Central memory CD8-positive, alpha-beta T cell (primary cell): ENCODE measurements at places on chromosomes 7 and 10.
A peak's percentile ranks its signal among the peaks of the same experiment; 100 is the strongest.

DNA sequence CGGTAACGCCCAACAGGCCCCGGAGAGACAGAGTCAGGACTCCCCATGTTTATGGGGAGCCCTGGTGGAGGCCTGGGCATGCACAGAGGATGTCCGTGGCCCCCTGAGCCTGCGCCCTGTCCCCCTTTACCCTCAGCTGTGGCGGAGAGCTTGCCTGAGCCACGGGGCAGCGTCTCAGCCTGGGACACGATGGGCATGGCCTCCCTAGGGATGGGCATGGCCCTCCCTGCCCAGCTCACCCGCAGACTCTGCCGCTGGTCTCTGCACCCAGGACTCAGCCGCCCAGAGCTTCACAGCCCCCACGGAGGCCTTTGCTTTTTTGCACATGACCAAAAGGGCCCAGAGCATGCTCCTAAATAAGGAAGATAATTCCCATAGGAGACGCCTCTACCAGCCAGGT lies 394.2 kb downstream of the PTPRN2 start:
- no peaks in the 10 kb centered on the region for H3K4me1 ChIP-seq
- no peak overlapping the region for H3K27ac ChIP-seq
- DNase-seq, result no peak
- no peak overlapping the region for H3K4me3 ChIP-seq
- H3K27me3 ChIP-seq, result no peaks in the 10 kb centered on the region

DNA sequence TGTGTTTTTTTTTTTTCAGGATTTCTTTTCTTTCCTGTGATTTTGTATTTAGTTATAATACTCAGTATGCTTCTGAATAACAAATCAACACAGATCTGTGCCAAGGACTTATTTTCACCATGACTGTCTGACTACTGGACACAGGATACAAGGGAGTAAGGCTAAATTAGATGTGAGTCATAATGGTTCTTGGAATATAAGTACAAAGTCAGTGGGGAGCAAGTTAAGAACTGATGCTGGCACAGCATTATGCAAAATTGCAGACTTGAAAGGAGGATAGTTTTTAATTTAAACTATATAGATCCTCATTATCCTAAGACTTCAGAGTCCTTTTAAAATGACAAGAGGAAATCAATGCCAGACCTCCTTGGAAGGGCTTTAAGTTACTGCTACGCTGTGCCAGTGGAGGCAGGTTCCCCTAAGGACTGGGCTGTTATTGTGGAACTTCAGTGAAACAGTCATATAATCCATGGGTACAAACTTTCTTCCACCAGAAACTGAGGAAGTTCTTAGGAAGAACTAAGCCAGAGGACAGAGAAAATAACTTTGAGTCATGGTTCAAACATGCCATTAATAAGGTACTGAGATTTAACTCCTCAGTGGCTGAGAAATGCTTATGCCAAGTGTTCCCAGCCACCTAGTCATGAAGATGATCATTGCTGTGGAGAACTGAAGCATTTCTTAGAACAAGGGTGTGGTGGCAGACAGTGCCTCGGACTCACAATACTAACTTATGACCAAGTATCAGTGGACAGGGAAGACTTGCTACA lies 531.2 kb downstream of the HTR7 start:
- H3K27ac ChIP-seq, result no peak overlapping the region
- no peaks in the 10 kb centered on the region for H3K36me3 ChIP-seq
- H3K27me3 ChIP-seq, result no peaks in the 10 kb centered on the region

GRCh38 chr10:132845041-132845551 lies 59.1 kb upstream of the NKX6-2 start:
- peaks cover 24% of the 10 kb centered on the region for H3K27me3 ChIP-seq
- DNase-seq, result peak; percentile 4
- H3K4me3 ChIP-seq, result no peak overlapping the region
- H3K27ac ChIP-seq, result no peak overlapping the region
- peaks cover 2% of the 10 kb centered on the region for H3K36me3 ChIP-seq
- H3K4me1 ChIP-seq, result peaks cover 7% of the 10 kb centered on the region

DNA sequence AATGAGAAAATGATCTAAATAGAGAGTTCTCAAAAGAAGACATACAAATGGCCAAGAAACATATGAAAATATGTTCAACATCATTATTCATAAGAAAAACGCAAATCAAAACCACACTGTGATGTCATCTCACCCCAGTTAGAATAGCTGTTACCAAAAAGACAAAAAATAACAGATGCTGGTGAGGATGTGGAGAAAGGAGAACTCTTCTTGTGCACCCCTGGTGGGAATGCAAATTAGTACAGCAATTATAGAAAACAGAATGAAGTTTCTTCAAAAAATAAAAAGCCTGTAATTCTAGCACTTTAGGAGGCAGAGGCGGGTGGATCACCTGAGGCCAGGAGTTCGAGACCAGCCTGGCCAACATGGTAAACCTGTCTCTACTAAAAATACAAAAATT lies 199.3 kb downstream of the PARD3 start:
- H3K27me3 ChIP-seq, result peaks cover 35% of the 10 kb centered on the region
- H3K4me3 ChIP-seq, result no peak overlapping the region
- no peak overlapping the region for H3K27ac ChIP-seq
- no peaks in the 10 kb centered on the region for H3K4me1 ChIP-seq
- H3K36me3 ChIP-seq, result no peaks in the 10 kb centered on the region
- no peak for DNase-seq

DNA sequence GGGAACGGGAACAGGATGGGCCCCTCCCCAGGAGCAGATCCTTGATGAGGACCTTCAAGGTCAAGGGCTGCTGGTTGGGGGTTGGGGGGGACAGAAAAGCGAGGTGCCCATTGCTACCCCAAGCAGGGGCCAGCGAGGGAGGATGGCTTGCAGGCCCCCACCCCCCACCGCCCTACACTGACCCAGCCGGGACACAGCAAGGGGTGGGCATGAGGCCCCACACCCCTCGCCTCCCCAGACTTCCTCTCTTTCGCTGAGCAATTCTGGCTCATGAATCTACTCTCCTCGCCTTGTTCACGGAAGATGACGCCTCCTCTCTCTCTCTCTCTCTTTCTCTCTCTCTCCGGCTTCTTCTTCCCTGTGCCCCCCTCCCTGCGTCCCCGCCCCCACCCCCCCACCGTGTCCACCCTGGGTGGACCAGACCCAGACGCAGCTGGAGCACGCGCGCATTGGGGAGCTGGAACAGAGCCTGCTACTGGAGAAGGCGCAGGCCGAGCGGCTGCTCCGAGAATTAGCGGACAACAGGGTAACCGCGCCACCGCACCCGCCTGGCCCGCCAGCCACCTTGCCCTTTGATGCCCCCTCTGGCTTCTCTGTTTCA lies 81.1 kb upstream of the GTF2IRD1 start:
- no peak overlapping the region for H3K27ac ChIP-seq
- H3K4me3 ChIP-seq, result no peak overlapping the region
- no peaks in the 10 kb centered on the region for H3K36me3 ChIP-seq

DNA sequence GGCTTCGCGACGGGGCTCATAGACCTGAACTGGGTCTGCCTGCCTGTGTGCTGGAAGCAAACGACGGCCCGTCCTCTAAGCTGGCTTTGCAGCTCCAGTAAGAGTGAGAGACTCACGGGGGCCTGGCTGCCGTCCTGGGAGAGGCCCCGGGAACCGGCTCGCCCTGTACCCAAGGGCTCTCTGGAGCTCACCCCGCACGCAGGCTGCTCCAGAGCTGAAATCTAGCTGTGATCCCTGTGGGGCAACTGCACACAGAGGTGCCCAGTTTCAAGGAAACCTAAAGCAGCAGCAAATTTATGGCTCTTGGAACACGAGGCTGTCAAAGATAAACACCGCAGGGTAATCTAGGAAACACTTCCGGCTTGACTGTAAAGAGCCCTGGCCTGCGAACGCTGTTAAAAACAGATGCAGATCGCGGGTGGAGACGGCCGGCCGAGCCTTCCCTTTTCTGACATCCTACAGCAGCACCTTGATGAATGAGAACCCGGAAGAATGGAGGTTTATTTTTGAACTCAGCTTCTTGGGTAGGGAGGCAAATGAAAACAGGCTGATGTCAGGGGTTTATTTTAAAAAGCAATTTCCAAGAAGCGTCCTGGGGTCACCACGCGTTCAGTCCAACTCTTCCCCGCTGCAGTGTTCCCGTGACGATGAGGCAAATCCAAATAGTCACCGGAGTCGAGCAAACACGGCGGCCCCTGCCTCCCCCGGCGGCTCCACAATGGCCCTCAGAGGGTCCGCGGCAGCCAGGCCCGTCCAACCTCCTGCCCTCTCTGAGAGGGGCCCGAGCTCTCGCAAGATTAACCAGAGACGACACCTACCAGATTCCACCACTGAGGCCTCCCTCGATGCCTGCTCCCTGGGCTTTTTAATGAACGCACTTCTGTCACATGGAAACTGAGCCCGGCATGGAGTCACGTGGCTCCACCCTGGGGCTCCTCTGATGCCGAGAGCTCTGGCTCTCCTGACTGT lies 29.6 kb downstream of the AMZ1 start:
- peaks cover 10% of the 10 kb centered on the region for H3K36me3 ChIP-seq
- no peak for DNase-seq
- H3K4me3 ChIP-seq, result no peak overlapping the region
- no peak overlapping the region for H3K27ac ChIP-seq
- peaks cover 40% of the 10 kb centered on the region for H3K4me1 ChIP-seq

DNA sequence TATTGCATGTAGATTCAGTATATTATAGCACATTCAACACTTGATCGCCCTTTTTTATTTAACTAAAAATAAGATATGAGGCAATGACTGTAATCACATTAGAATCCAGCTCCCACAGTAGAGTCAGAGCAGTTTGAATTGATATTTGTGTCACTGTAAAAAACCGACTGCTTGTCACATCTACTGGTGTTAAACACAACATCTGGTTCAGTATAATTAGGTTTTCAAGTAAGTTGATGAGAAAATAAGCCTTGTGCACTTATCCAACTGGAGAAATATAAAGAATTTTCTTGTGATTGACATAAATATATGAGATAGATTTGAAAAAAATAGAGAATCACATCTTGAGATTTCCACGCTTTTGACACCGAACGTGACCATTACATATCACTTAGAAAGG lies 69.0 kb downstream of the CHRM2 start:
- no peaks in the 10 kb centered on the region for H3K36me3 ChIP-seq
- no peak overlapping the region for H3K4me3 ChIP-seq
- H3K4me1 ChIP-seq, result no peaks in the 10 kb centered on the region
- no peak for DNase-seq
- H3K27me3 ChIP-seq, result no peaks in the 10 kb centered on the region

GRCh38 chr10:131898061-131898460 lies 2.7 kb upstream of the PPP2R2D start:
- H3K27me3 ChIP-seq, result peaks cover 10% of the 10 kb centered on the region
- DNase-seq, result no peak
- H3K4me3 ChIP-seq, result no peak overlapping the region
- H3K27ac ChIP-seq, result no peak overlapping the region
- H3K4me1 ChIP-seq, result peaks cover 49% of the 10 kb centered on the region
- H3K36me3 ChIP-seq, result peaks cover 20% of the 10 kb centered on the region

- no peak for DNase-seq
- H3K27ac ChIP-seq, result no peak overlapping the region
- no peaks in the 10 kb centered on the region for H3K36me3 ChIP-seq
- H3K27me3 ChIP-seq, result no peaks in the 10 kb centered on the region
Observed at GRCh38 chr7:12646139-12646538, 41.3 kb upstream of the ARL4A start.

DNA sequence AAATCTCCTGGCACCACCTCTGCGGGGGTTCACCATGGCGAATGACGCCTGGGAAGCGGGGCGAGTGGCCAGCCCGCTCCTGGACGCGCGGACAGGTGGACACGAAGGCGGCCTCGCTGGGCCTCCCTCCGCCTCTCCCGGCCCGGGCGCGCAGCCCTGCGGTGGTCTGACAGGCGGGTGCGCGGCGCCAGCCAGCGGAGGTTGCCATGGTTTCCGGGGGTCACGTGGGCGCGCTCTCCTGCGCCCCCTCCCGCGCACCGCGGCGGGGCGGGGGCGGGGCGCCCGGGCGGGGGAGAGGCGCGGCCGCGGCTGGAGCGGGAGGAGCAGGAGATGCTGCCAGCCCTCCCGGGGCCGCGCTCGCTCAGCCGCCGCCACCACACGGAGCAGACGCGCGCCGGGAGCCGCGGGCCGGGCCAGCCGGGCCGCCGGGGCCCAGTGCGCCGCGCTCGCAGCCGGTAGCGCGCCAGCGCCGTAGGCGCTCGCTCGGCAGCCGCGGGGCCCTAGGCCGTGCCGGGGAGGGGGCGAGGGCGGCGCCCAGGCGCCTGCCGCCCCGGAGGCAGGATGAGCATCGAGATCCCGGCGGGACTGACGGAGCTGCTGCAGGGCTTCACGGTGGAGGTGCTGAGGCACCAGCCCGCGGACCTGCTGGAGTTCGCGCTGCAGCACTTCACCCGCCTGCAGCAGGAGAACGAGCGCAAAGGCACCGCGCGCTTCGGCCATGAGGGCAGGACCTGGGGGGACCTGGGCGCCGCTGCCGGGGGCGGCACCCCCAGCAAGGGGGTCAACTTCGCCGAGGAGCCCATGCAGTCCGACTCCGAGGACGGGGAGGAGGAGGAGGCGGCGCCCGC lies at the start of gene PRKAR2B:
TSS of gene PRKAR2B (plus strand) at position 359 of the 848 bp plus-strand sequence. CDS start at position 562, 203 bp downstream.
- peaks cover 7% of the 10 kb centered on the region for H3K36me3 ChIP-seq
- peak within 1 kb of the TSS; percentile 82 for H3K4me3 ChIP-seq
- peaks cover 43% of the 10 kb centered on the region for H3K27me3 ChIP-seq
- H3K4me1 ChIP-seq, result peaks cover 16% of the 10 kb centered on the region

DNA sequence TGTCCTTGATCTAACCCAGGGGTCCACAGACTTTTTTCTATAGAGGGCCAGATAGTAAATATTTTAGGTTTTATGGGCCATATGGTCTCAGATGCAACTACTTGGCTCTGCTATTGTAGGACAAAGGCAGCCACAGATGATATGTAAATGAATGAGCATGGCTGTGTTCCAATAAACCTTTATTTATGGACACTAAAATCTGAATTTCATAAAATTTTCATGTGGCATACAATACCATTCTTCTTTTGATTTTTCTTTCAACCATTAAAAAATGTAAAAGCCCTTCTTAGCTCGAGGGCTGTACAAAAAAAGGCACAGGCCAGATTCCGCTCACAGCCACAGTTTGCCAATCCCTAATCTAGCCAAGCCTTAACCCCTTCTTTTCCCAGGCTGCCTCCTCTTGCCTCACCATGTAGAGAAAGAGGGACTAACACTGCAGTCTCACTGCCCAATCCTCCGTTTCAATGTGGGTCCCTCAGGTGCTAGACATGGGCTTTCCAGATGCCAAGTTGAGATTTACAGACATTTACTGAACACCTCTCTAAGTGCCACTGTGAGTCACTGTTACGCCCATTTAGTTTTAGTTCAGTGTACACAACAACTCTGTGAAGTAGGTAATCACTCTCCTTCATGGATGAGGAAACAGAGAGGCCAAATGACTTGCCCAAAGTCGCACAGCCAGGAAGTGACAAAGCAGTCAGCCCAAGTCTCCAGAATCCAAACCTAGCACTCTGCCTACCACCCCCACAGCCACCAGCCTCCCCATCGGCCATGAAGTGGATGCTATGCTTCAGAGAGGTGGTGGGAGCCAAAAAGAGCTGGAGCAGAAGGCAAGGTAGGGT lies 132.6 kb upstream of the PDLIM1 start:
- H3K36me3 ChIP-seq, result no peaks in the 10 kb centered on the region
- H3K4me3 ChIP-seq, result no peak overlapping the region
- DNase-seq, result no peak
- no peak overlapping the region for H3K27ac ChIP-seq

- H3K36me3 ChIP-seq, result peaks cover 4% of the 10 kb centered on the region
- no peak overlapping the region for H3K4me3 ChIP-seq
- H3K4me1 ChIP-seq, result peaks cover 8% of the 10 kb centered on the region
- H3K27ac ChIP-seq, result no peak overlapping the region
- no peaks in the 10 kb centered on the region for H3K27me3 ChIP-seq
- DNase-seq, result no peak
Observed at GRCh38 chr10:48804740-48805182, 120.1 kb downstream of the WDFY4 start.
